ENCODE measurements at places on chromosomes 6 and 20.

DNA sequence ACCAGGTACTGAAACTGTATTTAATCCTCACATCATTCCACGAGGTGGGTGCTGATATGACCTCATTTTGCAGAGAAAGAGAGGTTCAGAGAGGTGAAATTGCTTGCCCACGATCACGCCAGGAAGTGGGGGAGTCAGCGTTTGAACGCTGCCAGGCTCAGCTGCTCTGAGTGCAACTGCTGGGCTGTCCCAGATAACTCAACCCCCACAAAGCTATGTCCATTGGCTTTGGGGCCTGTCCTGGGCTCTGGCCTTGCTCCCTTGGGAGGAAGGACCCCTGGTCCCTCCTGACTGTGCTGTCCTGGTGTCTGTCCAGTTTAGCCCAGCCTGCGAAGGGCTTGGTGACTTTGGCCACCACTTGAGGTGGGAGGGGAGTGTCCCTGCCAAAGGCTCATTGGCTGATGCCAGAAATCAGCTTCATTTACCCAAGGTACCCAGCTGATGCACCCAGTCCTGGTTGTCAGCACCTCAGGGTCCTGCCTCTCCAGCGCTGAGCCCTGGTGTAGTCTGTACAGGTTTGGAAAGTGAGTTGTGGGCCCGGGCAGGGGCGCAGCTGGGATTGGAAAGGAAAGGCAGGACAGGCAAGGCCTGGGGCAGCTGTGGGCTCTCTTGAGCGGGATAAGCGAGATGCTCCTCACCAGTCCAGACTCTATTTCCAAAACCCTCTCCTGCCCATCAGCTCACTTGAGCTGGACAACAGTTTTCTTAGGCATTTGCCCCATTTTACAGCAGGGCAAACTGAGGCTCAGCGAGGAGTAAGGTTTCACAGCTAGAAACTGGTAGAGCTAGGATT, 38.5 kb downstream of the SUN5 start:
- DNase-seq, result no peak

DNA sequence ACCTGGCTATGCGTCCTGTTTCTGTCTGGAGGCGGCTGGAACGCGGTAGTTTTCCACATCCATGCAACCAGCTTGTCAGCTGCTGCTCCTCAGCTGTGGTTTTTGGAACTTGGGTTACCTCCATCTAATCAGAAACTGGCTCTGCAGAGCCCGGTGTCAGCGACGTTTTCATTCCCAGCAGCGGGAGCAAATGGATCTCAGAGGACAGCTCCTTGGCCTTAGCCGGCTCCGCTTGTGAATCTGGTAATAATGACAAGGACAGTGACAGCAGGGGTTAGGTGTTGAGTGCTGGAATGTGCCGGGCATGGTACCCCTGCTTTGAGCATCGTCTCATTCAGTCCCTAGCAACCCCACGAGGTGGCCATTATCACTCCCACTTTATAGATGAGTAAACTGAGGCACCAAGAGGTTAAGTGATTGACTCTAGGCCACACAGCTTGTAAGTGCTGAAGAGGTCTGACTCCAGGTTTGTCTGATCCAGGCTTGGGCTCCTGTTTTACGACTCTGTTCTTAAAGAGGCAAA, 1.3 kb downstream of the SLCO4A1 start:
- no peak for DNase-seq

DNA sequence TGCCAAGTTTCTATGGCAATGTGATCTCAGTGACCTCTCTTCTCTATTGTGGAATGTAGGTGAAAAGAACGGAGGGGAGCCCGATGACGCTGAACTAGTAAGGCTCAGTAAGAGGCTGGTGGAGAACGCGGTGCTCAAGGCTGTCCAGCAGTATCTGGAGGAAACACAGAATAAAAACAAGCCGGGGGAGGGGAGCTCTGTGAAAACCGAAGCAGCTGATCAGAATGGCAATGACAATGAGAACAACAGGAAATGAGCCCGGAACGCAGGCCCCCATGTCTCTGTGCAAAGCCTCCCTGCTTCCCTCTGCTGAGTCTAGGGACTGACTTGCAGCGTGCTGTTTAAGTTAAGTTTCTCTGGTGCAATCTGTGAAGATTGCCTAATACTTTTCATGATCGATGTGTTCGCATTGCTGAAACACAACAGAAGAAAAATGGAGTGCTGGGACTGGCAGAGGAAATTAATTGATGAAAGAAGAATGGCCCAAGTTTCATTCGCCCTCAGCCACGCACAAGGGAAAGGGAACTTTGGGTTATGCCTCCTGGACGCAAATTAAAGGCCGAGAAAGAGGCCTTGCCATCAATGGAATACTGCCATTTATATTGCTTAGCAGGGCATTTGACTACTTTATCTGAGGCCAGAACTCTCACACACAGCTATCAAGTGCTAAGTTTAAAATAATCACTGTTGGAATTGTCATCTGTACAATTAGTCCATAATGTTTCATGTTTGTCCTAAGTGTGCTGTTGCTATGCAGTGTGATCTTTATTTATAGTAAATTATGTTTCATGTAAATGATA, 146.4 kb downstream of the AKAP7 start:
- DNase-seq, result no peak

- DNase-seq, result no peak
These were observed 247.1 kb downstream of the HIVEP2 start for GRCh38 chr6:142697922-142698321.

DNA sequence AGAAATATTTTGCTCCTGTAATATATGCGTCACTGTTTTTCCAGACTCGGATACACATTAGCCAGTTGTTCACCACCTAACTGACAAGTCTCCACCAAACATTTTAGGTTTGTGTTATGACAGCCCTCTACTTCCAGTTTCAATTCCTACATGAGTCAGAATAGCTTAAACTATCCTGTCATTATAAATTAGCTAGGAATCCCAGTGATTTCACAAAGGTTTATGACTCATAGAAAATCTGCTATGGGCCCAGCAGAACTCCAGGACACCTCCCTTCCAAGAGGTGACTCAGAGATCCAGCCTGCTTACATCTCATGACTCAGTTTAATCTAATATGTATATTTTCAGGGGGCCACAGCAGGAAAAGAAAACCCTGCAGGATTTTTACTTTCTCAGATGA, 17.4 kb upstream of the PLCB4 start:
- no peak for DNase-seq

DNA sequence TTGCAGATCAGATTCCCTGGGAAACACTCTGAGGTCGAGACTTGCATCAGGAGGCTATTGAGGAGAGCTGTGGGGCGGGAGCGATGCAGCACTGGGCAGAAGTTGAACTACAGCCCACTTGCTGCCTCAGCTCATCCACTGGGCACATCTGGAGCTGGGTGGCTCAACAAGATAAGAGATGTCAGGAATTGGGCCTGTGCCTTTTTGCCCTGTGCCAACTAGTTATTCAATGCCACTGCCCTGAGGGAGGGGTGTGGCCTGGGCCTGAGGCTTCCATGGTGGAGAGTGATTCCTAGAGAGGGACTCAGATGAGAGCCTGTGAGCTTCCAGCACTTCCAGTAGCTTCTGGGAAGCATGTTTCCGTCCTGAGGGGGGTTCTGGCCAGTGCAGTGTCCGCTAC, 32.7 kb downstream of the BRPF3 start:
- DNase-seq, result no peak

- no peak for DNase-seq
These were observed 2.0 kb upstream of the GTSF1L start for GRCh38 chr20:43728686-43729255.

DNA sequence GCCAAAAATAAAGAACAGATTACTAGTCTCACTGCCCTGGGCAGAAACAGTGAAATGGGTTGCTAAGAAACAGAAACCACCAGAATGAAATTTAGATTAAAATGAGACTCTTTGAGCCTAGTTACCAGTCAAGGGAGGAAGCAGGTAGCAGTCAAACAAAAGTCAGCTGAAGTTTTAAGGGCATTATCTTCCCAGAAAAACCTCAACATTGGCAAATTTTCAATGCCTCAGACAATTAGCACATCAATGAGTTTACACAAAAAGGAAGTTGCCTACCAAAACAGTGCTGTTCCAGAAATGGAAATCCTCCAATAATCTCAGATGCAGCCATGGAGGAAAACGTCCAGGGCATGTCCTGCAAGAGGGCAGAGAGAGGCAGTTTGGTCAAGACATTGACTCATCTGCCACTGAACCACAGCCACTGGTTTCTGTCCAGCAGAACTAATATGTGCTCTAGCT, 399.7 kb upstream of the ADGRB3 start:
- no peak for DNase-seq

GRCh38 chr6:122289762-122290539, 109.5 kb upstream of the HSF2 start:
- no peak for DNase-seq
